ENCODE measurements at places on chromosomes 13 and 19. TPM values are rescaled to one million over a fixed set of nuclear protein-coding genes. Genes with fewer than 3 reads are reported as not detected.

Gene TLE5
- 800 TPM for polyA plus RNA-seq

DNA sequence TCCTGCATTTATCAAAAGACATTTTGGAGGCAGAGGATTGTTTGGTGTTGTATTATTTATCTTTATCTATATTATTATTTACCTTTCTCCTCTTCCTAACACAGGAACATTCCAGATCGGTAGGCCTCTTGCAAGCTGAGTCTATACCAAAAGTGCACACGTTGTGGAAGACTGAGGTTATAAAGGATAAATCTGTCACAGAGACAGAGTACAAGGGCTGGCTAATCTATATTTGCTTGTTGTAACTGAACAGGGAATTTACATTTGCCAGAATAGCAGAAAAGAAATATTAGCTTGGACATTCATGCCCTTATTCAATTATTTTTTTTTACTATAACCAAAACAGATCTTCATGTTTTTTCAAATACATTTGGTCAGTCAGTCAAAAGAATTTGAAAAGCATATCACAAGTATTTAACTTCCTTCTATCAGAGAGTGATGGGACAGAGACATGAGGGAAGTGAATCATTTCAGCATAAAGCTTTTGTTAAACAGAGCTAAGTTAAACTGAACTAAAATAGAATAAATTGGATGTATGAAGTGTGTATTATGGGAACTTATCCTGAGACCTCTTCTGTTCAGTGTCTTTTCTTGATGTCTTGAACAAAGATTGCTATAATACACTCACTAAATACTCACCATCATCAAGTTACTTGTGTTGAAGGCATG lies 352.5 kb downstream of the DNAJC15 start:
- no peak for DNase-seq

GRCh38 chr19:54430306-54431254 lies 15.3 kb downstream of the TTYH1 start:
- DNase-seq, result no peak

DNA sequence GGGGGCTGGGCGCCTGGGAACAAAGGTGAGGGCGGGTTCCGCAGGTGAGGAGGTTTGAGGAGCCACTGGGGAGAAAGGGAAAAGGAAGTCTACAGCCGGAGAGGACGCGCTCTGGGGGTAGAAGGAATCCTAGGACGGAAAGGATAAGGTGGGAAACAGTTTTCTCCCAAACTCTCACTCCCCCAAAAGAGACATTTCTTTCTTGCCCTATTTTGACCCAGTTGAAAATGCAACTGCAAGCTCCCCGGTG lies 651 bp upstream of the POLR1D start:
- DNase-seq, result no peak

Measured in forelimb muscle (tissue), 1 donor.